ENCODE measurements at places on chromosomes 12 and 14.

DNA sequence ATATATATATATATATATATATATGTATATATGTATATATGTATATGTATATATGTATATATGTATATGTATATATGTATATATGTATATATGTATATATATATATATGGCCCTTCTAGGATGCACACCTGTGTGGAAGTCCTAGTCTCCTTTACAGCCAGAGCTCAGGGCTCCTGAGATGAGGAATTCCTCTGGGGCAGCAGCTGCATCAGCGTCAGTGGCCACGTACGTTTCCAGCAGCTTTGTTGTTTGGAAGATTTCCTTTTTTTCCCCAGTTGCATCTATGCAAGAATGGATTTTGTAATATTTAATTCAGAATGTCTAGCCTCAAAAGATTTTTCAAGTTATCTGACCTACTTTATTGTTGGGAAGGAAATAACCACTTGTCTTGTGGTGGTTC, 68.6 kb downstream of the TNFAIP2 start:
- no peak for DNase-seq

DNA sequence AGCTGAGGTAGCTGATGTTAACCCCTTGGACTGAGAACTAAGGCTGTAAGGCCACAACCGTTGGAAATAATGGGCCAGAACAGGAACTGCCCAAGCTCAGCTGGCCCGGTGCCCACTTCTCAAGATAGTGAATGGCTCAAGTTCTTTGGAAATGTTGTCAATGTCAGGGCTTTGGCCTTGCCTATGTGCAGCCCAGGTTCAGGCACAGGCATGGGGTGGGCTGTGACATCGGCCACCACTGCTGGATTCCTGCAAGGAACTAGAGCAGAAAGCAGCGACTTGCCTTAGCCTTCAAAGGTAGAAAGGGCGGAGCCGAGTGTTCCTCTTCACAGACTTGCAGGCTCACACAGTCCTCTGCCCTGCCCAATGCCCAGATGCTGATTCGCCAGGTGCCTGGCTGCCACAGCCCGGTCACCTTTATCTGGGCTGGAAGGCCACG, 291.2 kb downstream of the ZFP36L1 start:
- DNase-seq, result no peak

DNA sequence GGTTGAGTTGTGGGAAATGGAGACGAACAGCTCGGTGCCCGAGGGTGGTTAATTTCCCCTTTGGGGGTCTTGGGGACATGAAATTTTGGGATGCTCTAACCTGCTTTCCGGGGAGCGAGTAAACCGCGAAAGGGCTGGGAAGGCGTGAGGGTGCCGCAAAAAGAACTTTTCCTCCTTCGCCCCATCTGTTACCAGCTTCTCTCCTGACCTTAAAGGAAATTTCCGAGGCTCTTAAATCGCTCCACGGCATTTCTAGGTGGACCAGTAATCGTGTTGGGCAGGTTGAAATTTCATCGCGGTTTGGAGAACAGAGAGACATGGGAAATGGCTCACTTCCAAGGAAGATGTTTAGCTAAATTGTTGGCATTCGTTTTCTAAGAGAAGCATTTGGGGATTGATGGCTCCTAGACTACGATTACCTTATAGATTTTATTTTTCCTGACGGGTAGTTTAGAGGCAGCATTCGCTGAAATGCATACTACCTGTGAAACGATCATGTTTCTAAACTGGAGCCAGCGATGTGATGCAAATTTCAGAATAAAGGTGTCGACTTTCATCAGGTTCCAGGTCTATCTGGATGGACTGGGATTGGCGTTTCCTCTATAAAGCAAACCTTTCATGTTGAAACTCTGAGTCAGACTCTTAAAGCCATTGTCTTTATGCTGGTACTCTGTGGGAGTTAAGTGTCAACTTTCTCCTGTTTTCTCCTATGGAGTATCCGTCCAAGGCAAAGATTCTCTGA, 414.5 kb downstream of the PCNX1 start:
- DNase-seq, result peak; percentile 86

- DNase-seq, result no peak
These were observed 5.5 kb upstream of the G2E3 start for GRCh38 chr14:30553311-30553989.

DNA sequence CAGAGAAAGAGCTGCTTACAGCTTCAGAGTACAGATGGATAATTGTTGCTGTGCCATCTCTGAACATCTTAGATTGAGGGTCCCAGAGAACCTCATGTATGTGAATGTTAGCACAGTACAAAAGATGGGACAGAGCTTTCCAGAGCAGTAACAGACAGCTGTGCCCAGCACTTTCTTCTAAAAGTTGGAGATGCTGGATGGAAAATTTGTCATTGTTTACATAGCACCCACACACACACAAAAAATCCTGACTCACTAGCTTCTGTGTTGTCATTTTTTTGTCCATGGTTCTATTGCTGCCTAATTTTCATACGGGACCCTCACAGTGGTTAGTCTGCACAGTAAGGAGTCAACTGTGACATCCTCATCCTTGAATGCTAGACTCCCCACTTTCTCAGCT, 374.7 kb downstream of the DIO2 start:
- no peak for DNase-seq

GRCh38 chr12:58416236-58416635, 474.9 kb downstream of the ATP23 start:
- no peak for DNase-seq

- DNase-seq, result no peak
These were observed 233.8 kb upstream of the SEL1L start for GRCh38 chr14:81767266-81767995.

All from DMS79 (cell line).